Pons (tissue), 1 donor: ENCODE measurements at places on chromosomes 7 and 10.

DNA sequence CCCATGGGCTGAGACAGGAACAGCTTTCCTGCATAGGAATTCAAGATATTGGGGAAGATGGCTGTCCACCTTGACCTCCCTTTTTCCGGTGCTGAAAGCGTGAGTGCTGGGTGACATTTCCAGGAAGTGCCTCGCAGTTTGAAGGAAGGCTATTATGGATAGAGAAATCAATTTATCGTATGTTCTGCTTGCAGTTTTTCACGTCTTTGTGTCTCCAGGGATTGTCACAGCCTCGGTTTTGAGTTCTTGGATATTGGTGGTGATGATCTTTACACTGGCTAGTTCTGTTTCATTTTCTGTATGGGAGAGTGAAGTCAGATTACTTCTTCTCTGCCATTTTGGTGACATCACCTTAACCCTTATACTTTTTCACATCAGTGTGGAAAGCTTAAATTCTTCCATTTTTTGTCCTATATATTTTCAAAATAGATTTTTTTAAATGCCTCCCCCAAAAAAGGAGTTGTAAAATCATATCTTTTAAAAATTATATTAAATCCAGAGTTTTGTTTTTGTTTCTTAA, 102.5 kb upstream of the APBB1IP start:
- DNase-seq = no peak

GRCh38 chr10:62529396-62529795, 155.2 kb downstream of the ZNF365 start:
- no peak for DNase-seq

- no peak for DNase-seq
Observed at GRCh38 chr7:50695026-50695425, 87.7 kb downstream of the GRB10 start.

- no peak for DNase-seq
Observed at GRCh38 chr10:32952541-32953276, 5.3 kb downstream of the ITGB1 start.

GRCh38 chr10:96236090-96236478, 35.3 kb downstream of the BLNK start:
- peak; percentile 49 for DNase-seq

DNA sequence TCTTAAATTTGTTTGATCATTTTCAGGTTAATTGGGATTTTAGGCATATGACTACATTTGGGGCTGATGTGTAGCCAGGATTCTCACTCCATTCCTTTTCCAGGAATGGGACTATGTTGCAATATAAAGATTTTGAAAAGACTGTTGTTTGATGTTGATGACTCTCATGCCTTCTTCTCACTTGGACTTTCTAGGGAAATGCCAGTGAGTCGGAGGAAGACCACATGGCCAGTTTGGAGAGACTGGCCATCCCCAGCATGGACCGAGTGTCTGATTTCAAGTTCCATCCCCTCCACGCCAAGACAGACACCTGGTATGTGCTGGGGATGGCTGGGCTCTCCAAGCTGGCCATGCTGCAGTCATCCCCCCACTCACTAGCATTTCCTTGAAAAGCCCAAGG, 5.5 kb downstream of the IGFBP3 start:
- DNase-seq = no peak

DNA sequence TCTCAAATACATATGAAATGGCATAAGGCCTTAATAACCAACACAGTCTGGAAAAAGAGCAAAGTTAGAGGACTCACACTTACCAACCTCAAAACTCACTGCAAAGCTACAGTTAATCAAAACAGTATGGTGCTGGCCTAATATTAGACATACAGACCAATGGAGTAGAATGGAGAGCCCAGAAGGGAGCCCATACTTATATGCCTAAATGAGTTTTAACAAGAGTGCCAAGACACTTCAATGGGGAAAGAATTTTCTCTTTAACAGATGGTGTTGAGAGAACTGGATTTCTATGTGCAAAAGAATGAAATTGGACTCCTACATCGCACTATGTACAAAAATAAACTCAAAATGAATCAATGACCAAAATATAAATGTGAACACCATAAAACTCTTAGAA, 522.6 kb downstream of the AUTS2 start:
- DNase-seq = no peak

- DNase-seq = no peak
Observed at GRCh38 chr10:88598055-88598454, 11.5 kb downstream of the LIPJ start.

- no peak for DNase-seq
Observed at GRCh38 chr10:80491251-80492102, 37.4 kb downstream of the TSPAN14 start.

DNA sequence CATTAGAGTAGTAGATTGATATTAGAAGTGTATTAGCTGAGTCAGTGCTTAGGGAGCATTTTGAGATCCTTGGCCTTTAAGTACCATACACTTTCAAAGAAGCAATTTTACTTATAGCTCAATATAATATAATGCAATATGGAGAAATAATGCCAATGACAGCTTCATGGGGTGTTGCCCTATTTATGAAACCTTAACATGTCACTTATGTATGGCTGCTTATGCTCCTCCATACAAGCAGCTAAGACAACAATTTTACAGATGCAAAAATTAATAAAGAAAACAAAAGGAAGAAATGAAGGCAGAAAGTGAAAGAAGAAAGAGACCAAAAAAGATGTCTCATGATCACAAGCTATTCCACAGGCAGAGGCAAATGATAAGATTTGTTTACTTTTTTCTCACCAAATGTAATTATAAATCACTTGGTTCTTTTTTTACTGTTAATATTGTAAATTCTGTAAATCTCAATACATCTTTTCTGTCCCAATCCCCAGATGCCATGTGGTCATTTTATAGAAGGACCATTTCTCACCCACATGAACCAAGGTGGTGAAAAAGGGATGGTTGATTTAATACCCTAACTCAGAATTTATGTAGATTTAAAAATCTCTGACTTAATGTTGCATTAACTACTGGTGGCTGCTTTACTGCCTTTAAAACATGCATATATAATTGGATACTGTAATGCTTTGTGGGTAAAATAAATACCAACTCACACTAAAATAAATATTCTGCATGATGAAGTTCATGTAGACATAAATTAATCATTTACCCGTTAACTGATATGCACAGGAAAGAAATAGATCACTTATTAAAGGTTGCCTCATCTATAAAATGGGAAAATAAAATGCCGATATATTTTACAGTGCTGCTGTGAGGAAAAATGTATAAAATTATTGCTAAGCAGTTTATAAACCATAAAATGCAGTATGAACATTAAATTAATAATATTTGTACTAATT, 33.5 kb upstream of the RHOBTB1 start:
- DNase-seq = no peak

DNA sequence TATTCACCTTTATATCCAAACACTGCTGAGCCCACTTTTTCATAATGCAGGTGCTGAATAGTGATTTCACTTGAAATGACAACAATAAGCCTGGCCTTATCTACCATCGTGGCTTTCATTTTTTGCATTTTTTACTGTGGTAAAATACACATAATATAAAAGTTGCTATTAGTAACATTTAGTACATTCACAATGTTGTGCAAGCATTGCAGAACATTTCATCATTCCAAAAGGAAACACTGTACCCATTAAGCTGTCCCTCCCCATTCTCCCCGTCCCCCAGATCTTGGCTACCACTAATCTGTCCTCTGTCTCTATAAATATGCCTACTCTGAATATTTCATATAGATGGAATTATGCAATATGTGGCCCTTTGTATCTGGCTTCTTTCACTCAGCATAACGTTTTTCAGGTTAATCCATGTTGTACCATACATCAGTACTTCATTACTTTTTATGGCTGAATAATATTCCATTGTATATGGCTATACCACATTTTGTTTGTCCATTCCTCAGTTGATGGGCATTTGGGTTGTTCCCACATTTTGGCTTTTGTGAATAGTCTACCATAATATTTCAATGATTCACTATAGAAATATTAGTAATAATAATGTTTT, 68.5 kb upstream of the ARID5B start:
- DNase-seq = no peak

GRCh38 chr10:63477927-63478326, 12.2 kb upstream of the JMJD1C start:
- DNase-seq = no peak

GRCh38 chr10:63496561-63496960, 24.6 kb upstream of the REEP3 start:
- DNase-seq = no peak

DNA sequence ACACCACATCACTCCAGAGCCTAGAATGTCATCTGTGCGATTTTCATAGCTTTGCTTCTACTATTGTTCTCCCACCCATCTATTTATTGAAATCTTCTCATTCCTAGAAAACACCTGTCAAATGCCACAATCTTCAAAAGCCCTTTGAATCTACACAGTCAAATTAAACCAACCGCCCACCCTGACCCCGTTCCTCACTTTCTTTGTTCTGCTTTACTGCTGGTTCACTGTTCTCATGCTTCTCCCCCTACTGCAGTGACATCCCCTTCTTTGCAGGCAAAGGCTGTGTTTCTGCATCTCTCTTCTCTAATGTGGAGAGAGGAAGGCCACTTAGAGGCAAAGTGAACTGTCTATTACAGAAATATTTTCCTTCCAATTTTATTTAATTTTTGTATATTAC, 152.4 kb upstream of the NEBL start:
- no peak for DNase-seq

DNA sequence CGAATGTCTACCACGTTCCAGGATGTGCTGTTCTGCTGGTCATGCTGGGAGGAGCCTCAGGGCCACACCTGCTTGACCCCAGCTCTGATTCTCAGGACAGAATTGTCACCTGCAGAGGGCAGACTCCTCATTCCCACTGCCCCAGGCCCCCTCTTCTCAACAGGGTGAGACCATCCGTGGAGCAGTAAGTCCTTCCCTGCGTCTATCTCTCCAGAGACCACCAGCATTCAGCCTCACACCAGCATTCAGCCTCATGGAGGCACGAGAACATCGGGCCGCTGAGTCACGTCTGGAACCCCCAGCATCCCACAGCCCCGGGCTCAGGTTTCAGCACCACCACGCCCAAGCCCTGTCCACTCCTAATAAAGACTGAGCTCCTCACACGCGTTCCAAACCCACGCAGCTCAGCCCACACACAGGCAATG, 273.4 kb downstream of the DIP2C start:
- no peak for DNase-seq

DNA sequence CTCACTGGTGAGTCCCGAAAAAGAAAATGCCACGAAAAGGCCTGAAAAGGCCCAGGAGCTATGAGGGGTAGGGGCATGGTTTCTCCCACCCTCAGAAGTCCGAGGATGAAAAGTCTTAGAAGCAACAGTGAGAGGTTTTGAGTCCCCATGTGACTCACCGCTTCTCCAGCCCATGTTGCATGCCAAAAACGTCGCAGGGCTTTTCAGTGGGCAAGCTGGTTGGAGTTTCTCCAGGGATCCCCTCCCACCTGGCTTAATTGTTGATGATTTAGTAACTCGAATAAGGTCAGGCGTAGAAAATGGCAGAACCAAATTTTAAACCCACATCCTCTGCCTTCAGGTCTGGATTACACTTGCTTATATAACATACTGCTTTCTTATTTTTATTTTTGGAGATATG, 96.3 kb upstream of the ARMC3 start:
- no peak for DNase-seq

DNA sequence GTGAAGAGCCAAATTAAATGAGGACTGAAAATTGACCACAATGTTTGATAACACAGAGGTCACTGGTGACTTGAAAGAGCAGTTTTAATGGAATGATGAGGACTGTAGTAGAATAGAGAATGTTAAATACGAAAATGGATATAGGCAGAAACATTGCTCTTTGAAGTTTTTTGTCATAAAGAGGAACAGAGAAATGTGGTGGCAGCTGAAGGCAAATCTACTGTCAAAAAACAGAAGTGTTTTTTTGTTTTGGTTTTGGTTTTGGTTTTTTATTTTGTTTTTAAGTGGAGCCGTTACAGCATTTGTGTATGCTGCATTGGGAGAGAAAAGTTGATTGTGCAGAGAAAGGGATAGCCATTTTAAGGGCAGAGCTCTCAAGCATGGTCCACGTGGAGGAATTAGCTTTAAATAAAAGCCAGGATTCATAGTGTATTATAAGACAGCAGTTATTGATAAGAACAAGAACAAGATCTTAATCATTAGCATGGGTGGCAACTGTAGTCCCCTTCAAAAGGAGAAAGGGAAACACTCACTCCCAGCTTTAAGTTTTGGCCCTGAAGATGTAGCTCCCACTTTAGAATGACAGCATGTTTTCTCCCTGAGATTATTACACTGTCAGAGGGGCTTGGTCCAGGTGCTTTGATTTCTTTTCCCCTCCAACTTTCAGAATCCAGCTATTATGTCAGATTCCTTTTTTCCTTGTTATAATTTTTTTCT, 156.7 kb upstream of the BET1 start:
- DNase-seq = peak; percentile 11

DNA sequence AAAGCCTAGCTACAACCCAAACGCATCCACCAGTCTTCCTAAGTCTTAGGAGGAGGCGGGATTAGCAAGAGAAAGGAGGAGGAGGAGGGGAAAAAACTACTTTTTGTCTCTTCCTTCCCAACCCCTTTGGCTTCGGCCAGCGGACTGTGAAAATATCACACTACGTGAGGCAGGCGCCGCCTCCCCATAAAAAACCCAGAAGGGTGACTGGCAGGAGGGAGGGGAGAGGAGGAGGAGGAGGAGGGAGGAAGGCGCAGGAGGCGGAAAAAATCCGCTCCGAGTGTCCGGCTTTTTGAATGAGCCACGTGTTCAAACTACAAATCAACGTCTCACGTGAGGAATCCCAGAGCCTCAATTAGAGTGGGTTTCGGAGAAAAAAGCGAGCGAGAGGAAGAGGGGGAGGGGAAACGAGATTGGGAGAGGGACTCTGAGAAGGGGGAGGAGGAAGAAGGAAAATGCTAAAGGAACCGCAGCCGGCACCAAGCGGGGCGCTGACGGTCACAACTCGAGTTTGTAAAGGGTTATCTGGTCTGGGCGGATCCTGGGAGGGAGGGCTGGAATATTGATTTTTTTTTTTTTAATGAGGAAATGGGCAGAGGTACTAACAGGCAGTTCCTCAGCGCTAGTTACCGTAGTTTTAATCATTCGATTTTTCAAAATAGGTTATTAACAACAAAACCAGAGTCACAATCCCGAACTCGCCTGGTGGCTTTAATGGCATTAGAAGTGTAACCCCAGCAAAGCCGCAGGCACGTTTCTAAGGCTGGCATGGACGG, at the start of gene IGF2BP3:
Gene IGF2BP3 (minus strand): TSS at position 162 of the 776 bp plus-strand sequence. CDS start 381 bp downstream, outside the sequence.
- no peak for DNase-seq

DNA sequence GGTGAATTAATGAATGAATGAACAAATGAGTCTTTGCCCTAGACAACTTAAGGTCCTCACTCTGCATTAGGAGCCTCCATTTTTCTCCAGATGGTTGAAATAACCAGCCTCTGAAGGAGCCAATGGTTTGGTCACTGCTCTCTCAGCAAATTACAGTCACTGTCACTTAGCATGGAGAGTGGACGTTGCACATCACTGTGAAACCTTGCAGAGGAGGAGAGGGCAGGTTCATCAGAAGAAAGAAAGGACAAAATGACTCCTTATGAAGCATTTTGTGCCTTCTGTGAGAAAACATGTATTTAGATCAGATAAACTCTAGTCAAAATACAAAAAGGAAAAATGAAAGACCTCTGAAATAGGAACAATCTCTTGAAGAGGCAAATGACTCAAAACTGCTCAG, 6.6 kb upstream of the ATP6V0A4 start:
- DNase-seq = no peak

GRCh38 chr10:130043491-130043890, 67.1 kb downstream of the C10orf143 start:
- no peak for DNase-seq
